ENCODE measurements at places on chromosomes 5 and 9.

DNA sequence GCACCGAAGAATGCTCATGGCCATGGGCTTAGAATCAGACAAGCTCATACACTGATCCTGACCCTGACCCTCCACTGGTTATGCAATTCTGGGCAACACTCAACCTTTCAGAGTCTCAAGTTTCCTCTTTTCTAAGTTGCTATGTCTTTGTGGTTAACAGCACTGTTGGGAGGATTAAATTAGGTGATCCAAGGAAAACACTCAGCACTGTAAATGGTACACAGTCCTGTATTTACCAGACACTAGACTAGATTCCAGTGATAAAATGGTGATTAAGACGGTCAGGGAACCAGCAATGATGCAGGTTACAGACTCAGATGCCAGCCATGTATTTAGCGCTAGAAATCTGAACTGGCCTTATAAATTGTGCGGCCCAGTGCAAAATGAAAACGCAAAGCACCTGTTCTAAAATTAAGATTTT, 8.1 kb downstream of the ARL15 start:
- peak; percentile 38 for DNase-seq

DNA sequence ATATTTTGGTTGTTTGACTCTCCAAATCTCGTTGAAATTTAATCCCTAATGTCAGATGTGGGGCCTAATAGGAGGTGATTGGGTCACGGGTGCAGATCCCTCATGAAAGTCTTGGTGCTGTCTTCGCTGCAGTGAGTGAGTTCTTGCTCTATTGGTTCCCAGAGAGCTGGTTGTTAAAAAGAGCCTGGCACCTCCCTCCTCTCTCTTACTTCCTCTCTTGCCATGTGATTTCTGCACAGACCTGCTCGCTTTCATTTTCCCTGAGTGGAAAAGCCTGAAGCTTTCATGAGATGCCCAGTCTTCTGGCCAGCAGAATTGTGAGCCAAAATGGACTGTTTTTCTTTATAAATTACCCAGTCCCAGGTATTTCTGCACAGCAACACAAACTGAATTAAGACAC, 221.6 kb downstream of the MAT2B start:
- no peak for DNase-seq

DNA sequence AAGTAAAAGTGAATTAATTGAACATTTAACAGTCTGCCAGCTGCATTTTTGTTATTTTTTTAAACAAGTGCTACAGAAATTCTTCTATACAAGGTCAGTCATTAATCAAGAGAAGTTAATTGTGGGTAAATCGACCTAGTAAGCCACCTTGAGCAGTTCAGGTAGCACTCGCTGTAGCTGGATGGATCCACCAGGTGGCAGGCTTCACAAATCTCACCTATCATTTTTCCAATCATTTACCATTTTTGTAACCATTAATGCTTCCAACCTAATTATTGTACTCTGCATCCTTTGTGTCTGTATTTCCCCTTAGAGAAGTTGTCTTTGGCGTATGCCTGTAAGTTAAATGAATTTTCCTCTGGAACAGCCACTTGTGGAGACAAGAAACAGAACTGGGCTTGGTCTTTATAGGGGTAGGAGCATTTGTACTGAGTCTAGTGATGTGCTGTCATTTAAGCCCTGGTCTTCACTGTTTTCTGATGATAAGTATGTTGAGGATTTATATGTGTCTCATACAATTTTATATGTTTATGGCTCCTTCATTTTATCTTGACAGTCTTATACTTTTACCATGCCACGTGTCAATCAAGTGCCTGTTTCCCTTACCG, 39.5 kb downstream of the CD180 start:
- DNase-seq: peak; percentile 60

DNA sequence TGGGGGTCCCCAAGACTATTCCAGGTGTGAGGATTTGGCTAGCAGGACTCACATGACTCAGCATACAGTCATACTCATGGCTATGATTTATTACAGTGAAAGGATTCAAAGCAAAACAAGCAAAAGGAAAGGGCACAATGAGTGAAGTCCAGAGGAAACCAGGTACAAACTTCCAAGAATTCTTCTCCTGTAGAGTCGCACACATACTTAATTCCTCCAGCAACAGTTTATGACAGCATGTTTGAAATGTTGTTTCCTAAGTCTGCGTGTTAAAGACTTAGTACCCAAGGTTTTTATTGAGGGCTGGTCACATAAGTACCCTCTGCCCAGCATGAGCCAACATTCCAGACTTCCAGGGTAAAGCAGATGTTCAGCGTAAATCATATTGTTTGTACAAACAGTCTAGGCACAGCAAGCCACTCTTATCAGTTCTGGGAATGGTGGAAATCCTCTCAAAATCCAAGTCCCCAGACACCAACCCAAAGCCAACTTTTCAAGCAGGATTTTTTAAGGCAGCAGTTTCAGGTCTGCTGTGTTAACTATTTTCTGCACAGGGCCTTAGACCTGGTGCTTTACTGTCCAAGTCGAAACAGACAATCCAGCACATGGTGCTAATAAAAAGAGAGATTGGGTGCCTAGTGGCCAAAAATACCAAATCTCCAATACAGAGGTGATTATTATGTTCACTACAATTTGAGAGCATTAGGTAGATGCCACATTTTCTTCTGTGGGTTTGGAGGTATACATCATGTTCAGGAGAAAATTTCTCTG, 18.6 kb upstream of the RICTOR start:
- DNase-seq: peak; percentile 43

- no peak for DNase-seq
These were observed 581.8 kb downstream of the TAF11L14 start for GRCh38 chr5:18216016-18216415.

- no peak for DNase-seq
These were observed 43.6 kb downstream of the NACC2 start for GRCh38 chr9:136051453-136051836.

DNA sequence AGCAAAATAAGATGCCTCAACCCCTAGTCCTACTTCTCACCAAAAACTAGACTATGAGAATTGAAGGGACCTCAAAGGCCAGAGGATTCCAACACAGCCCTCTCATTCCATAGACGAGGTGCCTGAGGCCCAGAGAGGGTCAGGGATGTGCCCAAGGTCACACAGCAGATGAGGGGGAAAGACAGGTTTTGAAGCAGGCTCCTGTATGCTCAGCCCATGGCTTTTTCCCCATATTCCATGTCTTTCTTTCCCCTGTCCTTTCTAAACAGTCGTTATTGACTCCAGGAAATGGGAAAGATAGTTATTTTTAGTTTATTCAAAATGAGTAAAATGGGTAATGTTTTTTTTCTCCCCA, 61.2 kb upstream of the COL15A1 start:
- no peak for DNase-seq

- DNase-seq: no peak
These were observed 123.5 kb downstream of the CTNND2 start for GRCh38 chr5:11780641-11781345.

DNA sequence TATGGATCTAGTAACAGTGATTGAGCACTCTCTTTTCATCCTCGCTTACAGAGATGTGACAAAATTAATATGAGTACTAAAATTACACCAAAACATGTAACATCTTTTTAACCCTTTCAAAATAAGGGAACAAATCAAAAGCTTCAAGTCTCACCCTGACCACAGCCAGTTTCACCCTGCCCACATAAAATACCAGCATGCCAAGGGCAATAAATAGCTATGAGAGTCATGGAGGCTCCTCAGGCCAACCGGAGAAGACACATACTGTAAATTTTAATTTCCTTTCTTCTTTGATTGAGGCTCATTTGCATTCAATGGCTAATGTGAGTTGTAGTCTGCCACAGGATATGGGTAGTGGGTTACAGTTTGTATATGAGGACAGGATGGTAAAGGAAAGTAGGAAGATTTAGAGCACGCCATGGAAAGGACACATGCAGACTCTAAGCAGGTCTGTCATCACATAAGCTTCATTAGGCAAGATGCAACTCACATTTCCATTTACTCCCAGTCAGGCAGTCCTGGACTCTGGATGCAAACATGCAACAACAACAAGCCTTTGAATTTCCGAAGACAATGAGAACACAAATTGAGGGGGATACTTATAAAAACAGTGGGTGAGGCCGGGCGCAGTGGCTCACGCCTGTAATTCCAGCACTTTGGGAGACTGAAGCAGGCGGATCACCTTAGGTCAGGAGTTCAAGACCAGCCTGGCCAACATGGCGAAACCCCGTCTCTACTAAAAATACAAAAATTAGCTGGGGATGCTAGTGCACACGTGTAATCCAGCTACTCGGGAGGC, 11.3 kb downstream of the IL4 start:
- no peak for DNase-seq

DNA sequence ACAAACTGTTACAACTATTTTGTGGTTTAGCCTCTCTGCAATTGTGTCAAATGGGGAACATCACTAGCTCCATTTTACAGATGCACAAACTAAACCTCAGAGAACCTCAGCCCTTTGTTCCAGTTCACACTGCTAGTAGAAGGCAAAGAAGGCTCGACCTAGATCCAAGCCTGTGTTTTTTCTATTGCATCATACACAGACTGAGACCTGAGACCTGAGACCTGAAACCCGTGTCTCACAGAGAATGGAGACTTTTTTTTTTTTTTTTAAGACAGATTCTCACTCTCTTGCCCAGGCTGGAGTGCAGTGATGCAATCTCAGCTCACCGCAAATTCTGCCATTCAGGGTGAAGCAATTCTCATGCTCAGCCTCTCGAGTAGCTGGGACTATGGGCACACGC, 120.8 kb downstream of the GALNT10 start:
- no peak for DNase-seq

GRCh38 chr9:15541872-15542271, 11.0 kb upstream of the CCDC171 start:
- no peak for DNase-seq

DNA sequence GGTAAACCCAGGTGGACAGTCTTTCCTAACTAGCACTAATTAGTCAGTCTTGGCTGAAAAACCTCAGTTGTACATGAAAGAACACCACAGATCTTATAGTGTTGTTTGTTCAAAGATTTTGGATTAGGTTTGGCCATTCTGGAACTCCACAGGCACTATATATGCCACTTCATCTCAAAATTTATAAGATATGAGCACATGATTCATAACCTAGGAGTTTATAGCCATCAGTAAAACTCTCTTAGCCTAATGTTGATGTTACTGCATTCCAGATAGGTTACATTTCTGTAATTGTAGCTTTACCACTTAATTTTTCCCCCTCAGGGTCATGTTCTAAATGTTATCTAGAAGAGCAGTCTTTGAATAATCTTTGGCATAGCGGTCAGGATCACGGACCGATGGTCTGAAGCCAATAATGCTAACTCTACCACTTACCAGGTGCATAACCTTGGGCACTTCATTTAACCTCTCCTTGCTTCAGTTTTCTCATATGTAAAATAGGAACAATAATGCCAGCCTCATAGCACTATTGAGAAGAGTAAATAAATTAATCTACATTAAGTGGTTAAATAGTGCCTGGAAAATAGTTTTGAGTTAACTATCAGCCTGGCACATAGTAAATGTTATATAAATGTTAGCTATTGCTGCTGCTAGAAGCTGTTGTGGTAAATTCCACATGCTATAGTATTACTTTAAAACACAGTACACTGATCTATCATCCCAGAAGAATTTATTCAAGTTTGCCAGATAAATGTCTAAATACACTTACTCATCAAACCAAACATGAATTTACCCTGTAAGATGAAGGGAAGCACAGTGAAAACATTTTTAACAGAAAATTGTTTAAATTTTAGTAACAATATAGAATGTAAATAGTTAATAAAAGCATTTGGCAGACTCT, 743.9 kb downstream of the NR2F1-AS1 start:
- DNase-seq: peak; percentile 55

GRCh38 chr9:70053864-70054263, 10.2 kb downstream of the MAMDC2 start:
- peak; percentile 47 for DNase-seq

GRCh38 chr9:93291536-93292287, 107.8 kb downstream of the WNK2 start:
- DNase-seq: no peak
